Psoas muscle (tissue), 8 donors: ENCODE measurements at places on chromosomes 2 and 18. TPM values are rescaled to one million over a fixed set of nuclear protein-coding genes. Genes with fewer than 3 reads are reported as not detected.

- no peak for DNase-seq
These were observed 146.6 kb upstream of the DLX2 start for GRCh38 chr2:172249334-172249733.

DNA sequence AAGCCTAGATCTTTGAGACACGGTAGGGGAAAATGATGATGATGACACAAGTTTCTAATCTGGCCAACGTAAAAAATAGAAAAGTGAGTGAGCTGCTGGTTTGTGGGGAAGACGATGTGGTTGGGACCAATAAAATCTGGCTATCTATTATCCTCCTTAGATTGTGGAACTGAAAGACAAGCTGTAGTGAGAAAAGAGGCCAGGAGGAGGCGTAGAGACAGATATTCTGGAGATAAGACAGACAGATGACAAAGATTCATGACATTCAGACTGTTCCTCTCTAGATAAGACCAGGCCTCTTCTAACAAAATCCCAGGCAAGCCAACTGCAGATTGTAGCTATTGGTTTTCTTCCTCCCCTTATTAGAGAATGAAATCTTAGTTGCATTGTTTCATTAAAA lies 376.3 kb upstream of the UBE2E3 start:
- no peak for DNase-seq

GRCh38 chr2:233100192-233100998 lies 40.3 kb downstream of the INPP5D start:
- no peak for DNase-seq

GRCh38 chr2:127853671-127854070 lies 4.3 kb downstream of the POLR2D start:
- no peak for DNase-seq

ANKRD62 gene
- polyA plus RNA-seq: not detected

RTP5 gene
- not detected for polyA plus RNA-seq

DOK6 gene
- polyA plus RNA-seq: 0.06 TPM
